Cerebellum (tissue), 4 donors: ENCODE measurements at places on chromosomes 16 and 17.

DNA sequence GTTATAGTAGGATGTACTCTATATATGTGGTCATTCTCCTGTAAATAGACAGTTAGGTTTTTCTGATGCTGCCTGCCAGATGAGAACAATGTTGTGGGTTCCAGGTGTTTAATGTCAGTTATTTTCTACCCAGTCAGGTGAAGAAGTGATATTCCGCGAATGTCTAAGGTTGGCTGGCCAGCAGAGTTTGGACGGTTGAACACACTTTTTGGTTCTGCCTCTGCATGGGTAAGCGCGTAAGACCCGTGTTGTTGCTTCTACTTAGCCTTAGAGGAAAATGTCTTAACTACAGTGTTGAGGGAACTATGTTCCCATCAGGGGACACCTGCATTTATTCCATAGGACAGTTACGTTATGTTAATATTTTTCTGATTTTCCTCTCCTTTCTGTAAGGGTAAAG is 162.6 kb downstream of the MAP2K6 start:
- no peak for DNase-seq

GRCh38 chr17:57542510-57542909 is 202.6 kb downstream of the CCDC182 start:
- DNase-seq, result no peak

DNA sequence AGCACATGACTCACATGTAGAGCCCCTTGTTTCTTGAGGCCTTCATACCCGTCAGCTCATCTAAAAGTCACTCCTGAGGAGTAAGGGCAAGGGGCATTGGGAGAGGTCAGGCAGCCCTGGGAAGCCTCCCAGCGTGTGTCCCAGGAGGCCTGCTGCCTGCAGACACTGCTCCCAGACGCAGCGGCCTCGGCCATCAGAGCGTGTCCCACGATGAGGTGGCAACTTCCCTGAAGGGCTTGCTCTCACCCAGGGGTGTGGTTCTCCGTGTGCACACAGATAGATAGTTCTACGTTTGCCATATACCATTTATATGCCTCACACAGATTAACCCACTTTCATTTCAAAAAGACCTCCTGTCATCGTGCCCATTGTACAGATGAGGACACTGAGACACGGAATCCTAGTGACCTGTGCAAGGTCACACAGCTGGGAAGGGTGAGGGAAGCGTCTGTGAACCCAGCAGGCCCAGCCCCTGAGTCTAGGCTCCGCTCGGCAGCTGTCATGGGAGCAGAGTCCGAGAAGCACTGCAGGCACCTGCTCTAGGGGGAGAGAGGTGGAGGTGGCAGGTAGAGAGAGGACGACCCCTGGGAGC is 8.3 kb downstream of the TUBB3 start:
- no peak for DNase-seq

- DNase-seq, result peak; percentile 62
Measured at GRCh38 chr17:78458736-78459335, 80.4 kb downstream of the PGS1 start.

- DNase-seq, result no peak
Measured at GRCh38 chr17:322006-322780, 30.4 kb downstream of the RPH3AL start.

- no peak for DNase-seq
Measured at GRCh38 chr17:33561569-33562334, 268.7 kb upstream of the ASIC2 start.

- DNase-seq, result no peak
Measured at GRCh38 chr17:4514206-4514605, 15.5 kb downstream of the SPNS2 start.

DNA sequence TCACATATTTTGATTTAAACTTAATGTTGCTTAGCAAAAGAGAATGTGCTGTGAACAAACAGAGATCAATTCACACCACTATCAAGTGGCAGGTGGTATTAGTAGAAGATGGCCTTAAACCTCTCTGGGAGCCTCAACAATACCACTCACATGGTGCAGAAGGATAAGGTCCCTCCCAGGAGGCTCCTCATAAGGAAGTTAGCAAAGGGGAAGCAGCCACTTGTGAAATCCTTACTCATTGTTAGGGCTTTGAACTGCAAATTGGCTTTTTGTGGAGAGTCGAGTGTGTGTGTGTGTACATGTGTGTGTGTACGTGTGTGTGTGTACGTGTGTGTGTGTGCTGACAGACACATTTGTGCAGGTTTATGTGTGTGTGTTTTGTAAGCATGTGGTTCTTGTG is 48.9 kb upstream of the ASIC2 start:
- no peak for DNase-seq

- no peak for DNase-seq
Measured at GRCh38 chr16:12588510-12588909, 215.2 kb downstream of the CPPED1 start.

DNA sequence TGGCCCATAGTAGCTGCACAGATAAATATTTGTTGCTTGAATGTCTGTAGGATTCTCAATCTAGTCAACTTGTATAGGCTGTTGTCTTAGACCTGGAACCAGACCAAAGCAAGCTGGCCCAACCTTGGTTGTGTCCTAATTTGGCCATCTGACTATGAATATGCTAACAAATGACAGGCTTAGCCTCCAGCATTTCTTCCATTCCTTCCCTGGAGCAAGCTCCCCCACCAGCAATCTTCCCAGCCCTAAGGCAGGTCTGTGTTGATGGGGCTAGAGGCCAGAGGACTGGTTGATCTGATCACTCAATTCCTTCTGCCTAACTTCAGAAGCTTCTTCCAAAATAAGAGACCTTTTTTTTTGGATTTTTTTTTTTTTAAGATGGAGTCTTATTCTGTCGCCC is 9.4 kb upstream of the PHOSPHO1 start:
- DNase-seq, result no peak

DNA sequence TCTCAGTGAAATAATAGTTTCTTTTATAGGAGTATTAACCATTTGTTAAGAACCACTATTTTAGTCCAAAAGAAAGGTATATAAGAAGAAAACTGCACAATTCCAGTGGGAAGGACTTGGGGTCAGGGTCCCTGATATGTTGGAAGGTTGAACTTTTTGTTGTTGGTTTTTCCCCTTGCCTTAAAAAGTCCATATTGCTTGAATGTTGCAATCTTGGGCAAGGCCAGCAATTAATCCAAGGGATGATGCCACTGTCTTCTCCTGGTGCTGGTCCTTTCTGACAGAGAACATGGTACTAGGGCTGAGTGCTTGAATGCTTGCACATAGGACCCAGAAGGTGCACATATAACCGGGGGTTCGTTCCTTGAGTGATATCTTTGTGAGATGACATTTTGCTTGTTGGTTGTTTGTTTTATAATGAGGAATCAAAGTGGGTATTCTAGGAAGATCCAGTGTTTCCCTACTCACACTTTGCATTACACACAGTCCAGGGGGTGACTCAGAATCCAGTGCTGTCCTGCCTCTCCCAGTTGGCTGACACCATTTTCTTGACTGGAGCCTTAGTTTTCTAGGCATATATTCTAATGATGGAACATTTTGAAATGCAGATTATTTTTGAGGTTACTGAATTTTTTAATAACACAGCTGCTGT is 54.9 kb downstream of the SIAH1 start:
- DNase-seq, result no peak

DNA sequence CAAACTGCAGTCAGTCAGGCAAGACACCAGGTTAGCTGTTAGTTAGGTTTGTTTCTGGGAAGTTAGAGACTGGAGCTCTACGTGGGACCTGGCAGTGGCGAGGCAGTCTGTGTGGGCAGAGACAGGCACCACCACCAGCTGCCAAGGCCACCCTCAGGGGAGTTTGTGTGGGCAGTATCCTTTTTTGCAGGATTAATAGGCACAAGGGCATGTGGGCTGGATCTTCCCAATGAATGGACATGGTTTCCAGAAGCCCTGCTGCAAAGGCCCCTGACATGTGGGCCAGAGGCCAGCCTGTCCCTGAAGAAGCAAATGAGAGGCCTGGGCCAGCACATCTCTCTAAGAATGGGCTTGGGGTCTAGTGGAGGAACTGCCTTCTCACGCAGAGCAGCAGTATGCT is 19.2 kb upstream of the SREBF1 start:
- peak; percentile 62 for DNase-seq
